ENCODE measurements at places on chromosomes 6 and 20.

- DNase-seq = no peak
Measured at GRCh38 chr6:124462750-124463149, 499.5 kb upstream of the RNF217 start.

- no peak for DNase-seq
Measured at GRCh38 chr20:60102665-60103210, 144.5 kb downstream of the CDH26 start.

DNA sequence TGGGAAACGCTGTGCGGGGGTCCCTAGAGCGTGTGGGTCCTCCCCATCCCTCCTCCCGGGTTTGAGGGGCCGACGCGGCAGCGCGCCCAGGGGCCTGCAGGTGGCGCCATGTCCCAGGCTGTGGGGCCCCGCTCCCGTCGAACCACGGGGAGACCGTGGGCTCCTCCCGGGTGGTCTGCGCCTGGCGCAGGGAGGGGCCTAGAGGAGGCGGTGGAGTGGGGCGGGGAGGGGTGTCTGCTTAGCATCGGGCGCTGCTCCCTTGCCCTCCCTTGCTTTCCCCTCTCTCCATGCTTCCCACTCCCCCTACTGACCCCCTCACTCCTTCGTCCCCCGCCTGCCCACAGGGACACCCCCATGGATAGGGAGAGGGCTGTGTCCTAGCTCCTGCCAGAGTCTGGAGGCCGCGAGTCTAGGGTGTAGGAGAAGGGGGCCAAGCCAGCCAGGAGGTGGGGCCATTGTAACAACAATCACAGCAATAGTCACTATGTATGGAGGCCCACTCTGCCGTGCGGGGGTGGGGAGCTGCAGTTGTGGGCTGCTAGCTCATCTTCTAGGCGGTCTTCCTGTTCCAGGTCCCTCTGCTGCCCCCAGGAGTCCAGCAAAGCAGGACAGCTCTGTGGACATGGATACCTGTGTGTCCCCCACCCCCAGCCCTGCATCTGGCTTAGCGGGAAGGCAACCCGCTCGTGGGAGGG lies 51.7 kb downstream of the CHMP4B start:
- no peak for DNase-seq

DNA sequence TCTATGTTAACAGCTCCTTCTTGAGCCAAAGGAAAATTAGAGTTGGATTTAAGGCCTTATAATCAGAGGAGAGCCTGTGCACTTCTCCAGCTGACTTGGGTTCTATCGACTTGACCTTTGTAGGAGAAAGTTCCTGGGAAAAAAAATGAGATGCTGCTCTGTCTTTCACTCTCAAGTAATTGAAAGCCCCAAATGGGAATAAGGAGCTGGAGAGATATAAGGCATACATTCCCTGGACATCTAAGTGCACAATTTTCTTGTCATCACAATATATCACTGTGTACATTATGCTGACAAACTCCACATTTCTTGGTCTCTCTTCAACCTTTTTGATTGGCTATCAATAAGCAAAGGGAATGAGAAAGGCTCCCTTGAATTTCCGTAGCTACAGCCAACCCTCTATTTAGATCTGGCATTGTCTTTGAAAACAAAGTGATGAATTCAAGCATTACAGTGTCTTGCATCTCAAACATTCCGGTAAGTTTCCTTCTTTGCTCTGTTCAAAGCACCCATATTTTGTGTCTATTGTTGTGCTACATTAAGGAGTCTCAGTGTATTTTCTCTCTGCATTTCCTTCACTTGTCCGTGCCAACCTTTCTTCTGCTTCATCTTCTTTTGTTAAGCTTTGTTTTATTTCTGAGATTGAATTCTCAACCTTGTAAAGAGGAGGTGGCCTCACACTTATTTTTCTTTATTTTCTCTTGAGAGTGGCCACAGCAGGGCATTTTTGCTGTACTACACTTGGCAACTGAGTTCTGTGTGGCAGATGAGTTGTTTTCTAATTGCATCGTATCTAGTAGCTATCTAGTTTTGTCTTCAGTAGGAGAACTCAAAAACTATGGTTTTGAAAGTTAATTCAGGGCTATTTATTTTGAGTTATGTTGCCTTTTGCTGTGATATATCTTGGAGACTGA lies 450.3 kb upstream of the MAN1A1 start:
- DNase-seq = no peak

DNA sequence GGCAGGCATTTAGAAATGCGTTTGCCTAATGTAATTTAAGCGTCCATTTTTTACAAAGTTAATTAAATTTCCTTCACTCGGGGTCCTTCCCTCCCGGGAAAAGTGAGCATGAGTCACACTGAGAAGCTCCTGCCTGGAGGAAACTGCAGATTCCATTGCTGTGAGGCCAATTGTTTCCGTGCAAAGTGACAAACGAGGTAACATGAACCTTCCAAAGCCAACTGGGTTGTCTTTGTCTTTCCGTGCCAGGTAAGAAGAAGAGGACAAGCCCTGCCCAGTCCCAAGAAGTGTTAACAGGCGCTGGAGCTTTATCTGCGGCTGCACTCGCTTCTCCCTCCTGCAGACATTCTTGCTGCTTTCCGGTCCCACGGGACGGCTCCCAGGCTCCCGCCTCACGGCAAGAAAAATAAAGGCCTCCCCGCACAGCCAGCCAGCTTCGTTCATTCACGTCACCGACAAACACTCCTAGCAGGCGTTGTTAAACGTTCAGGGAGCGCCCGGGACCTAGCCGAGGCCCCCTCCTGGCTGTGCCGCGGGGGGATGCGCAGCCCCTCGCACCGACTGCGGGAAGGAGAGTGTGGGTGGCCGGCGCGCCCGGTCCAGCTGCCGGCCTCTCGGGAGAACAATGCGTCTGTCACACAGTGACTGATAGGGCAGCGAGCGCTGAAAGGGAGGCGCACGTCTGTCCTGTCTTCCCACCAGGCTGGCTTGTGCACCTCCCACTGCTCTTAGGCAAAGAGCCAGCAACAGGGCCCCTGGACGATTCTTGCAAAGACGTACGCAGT lies 61.5 kb upstream of the HDDC2 start:
- DNase-seq = no peak

GRCh38 chr6:13941902-13942301 lies 17.1 kb downstream of the RNF182 start:
- DNase-seq = no peak

- DNase-seq = no peak
Measured at GRCh38 chr6:44001318-44002066, 125.8 kb downstream of the MRPL14 start.

DNA sequence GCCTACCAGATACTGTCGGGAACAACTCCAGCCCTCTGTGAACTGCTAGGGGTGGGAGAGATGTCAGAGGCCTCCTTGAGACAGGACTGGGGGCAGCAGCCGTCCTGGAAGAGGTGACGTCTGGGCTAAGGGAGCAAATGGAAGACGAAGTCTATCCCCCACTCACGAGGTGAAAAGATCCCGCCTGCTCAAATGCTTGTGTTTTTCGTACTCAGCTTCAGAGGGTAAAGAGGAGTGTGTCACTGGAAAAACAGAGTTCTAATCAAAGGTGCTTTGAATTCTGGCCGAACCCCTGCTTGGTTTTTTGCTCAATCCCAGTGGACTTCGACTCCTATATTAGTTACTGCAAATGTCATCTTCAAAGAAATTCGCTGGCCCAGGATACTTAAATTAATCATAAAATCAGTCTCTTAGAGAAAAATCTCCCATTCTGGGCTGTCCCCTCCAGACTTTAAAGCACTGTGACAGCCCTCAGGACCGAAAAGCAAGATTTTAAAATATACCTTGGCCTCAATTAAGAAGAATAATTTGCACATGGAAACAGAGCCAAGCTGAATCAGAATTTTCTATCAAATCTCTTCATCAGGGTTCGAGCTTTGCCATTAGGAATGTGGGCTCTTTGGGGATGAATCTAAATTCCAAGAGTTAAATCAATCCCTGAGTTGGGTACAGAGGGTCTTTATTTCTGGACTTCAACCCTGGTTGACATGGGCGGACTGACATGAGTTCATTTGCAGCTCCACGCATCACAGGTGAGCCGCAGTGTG lies 61.8 kb upstream of the AFDN start:
- no peak for DNase-seq

GRCh38 chr6:88637761-88638545 lies 325.5 kb downstream of the RNGTT start:
- no peak for DNase-seq

GRCh38 chr6:166998256-166999144 lies 697 bp upstream of the CEP43 start:
- no peak for DNase-seq

GRCh38 chr6:63418741-63419140 lies 99.0 kb upstream of the LGSN start:
- DNase-seq = peak; percentile 56

- no peak for DNase-seq
Measured at GRCh38 chr6:137159912-137160311, 13.5 kb downstream of the IL22RA2 start.

- DNase-seq = no peak
Measured at GRCh38 chr6:113662688-113663333, 194.3 kb upstream of the MARCKS start.

DNA sequence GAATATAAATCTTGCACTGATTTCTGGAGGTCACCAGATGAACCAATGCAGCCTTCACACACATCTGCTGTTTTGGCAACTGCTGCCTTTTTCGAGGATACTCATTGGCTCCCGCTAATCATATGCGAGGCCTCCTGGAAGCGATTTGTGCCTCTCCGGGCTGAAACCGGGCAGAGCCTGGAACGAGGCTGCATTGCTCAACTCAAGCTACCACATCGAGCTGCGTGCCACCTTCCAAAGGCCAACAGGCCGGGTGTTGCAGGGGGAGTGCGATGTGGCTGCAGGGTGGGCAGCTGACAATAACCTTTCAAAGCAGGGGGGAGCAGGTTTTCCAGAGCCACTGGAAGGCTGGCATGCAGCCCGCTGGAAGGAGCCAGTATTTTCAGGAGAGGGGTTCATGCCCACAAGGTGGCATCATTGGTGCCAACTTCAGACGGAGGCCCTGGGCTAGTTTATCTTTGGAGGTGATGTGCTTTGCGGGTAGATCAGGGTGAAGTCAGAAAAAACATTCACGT lies 122.6 kb upstream of the IFNGR1 start:
- DNase-seq = peak; percentile 14

GRCh38 chr6:84003131-84003530 lies 30.4 kb upstream of the MRAP2 start:
- no peak for DNase-seq

DNA sequence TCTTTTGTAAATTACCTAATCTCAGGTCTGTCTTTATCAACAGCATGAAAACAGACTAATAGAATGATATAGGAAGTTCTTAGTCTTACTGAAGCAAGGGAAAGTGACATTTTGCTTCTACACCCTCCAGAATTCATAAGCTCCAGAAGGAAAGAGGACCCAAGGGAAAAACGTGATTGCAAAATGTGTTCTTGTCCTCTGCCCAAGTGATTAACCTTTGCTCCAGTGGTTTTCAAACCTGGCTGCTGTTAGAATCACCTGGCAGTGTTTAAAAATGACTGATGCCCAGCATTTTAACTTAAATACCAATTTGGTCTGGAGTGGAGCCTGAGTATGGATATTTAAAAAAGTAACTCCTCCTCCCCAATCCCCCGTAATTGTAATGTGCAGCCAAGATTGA lies 191.4 kb downstream of the SLC16A10 start:
- no peak for DNase-seq

GRCh38 chr20:44761423-44761822 lies 15.8 kb downstream of the KCNK15 start:
- no peak for DNase-seq

DNA sequence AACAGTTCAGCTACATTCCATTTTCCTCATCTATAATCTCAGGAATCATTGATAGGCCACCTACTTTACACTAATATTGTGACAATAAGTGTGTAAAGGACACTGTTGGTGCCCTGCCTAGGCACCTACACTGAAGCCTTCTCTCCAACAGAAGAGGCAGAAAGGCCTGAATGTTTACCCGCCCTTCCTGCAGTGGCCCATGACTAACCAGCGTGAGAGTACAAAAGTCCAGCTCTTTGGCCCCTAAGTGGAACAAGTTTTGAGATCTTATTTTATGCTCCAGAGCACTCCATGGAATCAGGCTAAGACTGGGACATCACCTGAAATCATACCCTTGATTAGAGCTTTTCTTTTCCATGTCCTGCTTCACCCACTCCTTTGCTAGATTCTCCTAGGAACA lies 359.7 kb downstream of the ARHGAP18 start:
- no peak for DNase-seq

DNA sequence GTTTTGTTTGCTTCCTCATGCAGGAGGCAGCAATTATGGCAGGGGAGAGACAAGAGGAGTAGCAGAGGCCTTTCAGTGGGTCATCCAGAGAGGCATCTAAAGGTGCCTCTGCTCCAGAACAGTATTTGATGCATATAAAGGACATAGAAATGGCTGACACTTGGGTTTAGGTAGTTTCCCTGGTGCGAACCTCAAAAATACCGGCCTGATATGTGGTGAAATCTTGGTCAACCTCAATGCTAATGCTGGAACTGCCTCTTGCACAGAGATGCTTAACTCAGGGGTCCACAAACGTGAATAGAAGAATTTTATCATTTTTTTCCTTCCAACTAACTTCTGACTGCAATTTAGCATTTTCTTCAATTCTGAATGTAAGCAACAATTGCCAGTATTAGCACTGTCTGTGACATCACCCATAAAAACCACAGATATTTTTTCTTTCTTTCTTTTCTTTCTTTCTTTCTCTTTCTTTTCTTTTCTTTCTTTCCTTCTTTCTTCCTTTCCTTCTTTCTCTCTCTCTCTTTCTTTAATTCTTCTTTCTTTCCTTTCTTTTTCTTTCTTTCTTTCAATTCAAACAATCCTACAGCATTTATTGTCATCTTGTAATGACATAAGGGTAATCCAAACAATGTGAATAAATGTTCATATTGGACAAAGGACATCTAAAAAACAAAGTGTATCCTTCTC lies 180.0 kb upstream of the UST start:
- DNase-seq = no peak

GRCh38 chr6:16901306-16901705 lies 140.0 kb upstream of the ATXN1 start:
- no peak for DNase-seq

DNA sequence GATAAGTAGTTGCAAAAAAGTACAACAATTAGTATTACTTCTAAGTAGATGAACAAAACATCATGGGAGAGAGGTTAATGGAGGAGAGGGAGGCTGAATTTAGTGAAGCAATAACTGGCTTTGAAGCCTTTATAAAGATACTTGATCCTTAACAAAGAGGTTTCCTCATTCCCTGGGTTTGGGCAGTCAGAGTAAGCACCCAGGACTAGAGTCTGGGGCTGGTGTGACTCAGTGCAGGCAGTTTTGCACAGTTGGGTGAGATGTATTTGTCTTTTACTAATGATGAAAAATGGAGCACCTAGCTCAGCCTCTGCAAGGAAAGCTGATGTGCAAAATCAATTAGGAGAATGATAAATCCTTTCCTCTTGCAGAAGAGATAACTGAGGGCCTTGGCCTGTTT lies 11.8 kb upstream of the OPN5 start:
- no peak for DNase-seq

DNA sequence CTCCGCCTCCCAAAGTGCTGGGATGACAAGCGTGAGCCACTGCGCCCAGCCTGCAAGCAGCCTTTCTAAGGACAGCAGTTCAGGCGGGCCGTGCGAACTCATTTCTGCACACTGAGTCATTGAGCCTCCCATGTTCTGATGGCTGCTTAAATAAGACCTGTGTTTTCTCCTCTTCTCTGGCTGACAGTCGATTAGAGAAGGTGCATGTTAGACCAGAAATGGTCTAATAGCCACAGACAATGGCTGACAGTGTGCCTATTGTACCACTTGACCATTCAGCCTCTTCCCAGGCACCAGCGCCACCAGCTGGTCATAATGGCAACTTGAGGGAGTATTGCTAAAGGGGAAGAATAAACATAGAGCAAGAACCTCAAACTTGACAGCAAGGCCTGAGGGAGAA lies 6.2 kb downstream of the CST11 start:
- DNase-seq = peak; percentile 68

GRCh38 chr6:146489468-146490151 lies 54.0 kb upstream of the RAB32 start:
- DNase-seq = no peak

- DNase-seq = no peak
Measured at GRCh38 chr6:53009056-53009455, 14.0 kb upstream of the GSTA4 start.
